Tibial artery (tissue), 4 donors: ENCODE measurements at places on chromosomes 2 and 18.

GRCh38 chr18:45415614-45416013 is 199.7 kb upstream of the SLC14A2 start:
- no peak for DNase-seq

- DNase-seq, result no peak
Observed at GRCh38 chr2:10297959-10298531, 4.7 kb upstream of the HPCAL1 start.

GRCh38 chr2:69692424-69692823 is 48.9 kb upstream of the AAK1 start:
- DNase-seq, result no peak

GRCh38 chr2:60796573-60797509 is 40.8 kb downstream of the PAPOLG start:
- DNase-seq, result no peak

DNA sequence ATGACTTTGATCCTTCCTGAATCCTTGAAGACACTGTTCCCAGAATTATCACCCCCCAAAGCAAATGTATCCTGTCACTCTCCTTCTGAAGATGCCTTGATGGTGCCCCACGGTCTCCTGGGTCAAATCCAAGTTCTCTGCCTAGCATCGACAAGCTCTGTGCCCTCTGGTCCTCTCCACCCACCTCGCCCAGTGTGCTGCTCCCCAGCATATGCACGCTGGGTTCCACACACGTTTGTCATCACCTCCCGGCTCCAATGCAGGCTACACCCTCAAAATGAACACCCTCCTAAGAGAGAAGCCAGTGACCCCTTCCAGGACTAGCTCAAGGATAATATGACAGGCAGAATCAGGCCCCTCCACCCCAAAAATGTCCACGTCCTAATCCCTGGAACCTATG is 39.5 kb upstream of the CREG2 start:
- DNase-seq, result no peak
